Bone marrow (tissue), 2 donors: ENCODE measurements at places on chromosomes 11 and 22.

- no peak for DNase-seq
These were observed 46.5 kb downstream of the NEU3 start for GRCh38 chr11:75035256-75035655.

DNA sequence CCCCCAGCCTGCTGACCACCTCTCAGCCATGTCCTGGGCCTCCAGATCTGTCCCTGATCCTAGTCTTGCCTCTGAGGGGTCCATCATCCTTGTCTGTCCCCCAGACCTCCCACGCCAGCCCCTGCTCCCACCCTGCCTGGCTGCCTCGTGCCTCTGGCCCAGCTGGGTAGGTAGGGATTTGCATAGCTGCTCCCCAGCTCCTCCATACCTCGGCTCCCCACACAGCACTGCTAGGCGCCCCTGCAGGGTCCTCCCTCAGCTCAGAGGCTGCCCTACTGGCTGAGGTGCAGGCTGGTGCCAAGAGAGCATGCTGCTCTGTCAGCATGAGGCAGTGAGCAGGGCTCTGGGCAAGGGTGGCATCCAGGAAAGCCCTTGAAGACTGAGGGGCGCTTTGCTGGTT is 47.7 kb downstream of the NFAM1 start:
- no peak for DNase-seq

DNA sequence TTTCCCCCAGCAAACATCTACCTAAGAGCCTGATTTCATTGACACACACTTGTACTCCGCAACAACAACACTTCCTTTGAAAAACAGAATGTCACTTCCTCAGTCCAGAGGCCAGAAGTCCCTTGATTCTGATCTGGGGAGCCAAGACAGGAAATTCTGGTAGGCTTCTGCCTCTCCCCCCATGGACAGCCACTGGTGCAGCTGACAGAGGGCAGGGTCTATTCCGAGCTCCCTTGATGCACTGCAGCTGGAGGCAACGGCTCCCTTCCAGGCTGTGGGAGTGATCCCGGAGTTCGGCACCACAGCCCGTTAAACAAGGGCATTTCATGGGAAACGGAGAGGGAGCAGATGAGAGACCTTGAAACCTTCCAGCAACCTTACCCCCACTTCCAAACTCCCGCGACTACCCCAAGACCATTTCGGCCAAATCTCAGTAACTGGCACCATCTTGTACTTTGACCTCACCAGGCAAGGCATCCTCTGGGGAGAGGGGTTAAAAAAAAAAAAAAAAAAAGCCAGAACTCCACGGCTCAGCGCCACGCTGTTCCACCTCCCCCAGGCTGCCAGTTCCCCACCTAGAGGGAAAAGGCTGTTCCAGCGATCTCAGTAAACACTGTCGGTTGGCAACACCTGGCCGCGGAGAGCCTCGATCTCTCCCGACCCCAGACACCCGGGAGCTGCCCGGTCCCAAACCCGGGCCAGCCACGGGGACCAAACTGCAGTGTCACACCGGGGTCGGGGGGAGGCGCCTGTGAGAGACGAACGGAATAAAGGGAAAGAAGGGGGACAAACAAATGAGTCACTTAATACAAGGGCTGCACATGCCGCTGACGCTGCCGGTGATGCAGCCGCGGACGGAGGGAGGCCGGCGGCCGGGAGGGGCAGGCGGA is 1.1 kb downstream of the GAB2 start:
- DNase-seq = peak; percentile 68

DNA sequence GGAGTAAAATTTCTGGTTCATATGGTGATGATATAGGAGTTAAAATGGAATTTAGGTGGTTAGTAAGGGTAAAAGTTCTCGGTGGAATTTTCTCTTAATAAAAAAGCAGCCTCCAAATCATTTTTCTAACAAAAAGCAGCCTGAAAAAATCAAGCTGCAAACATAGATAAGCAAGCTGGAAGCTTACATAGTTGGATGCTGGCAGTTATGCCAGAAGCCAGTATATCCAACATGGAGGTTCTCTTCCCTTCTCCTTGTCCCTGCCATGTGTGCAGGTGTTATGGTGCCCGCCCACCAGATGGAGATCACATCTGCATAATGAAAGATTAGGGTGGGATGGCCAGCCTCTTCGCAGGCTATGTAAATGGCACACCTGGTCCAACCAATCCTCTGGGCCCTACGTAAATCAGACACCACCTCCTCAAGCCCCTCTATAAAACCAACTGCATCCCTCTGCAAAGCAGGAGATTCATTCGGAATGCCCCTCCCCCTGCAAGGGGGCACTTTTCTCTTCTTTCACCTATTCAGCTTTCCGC is 22.4 kb downstream of the PIWIL3 start:
- no peak for DNase-seq

GRCh38 chr11:43212279-43212678 is 99.5 kb upstream of the API5 start:
- DNase-seq = no peak

DNA sequence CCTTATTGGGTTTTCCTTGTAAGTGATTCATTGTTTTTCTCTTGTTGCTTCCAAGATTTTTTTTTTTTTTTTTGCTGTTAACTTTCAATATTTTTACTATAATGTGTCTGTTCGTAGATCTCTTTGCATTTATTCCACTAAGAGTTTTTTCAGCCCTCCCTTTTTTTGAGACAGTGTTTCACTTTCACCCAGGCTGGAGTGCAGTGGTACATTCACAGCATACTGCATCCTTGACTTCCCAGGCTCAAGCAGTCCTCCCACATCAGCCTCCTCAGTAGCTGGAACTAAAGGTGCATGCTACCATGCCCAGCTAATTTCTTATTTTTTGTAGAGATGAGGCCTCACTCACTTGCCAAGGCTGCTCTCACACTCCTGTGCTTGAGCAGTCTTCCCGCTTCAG is 1282.0 kb upstream of the CNTN5 start:
- no peak for DNase-seq

GRCh38 chr11:44356351-44356750 is 46.4 kb upstream of the ALX4 start:
- DNase-seq = no peak

GRCh38 chr11:44185522-44185921 is 90.0 kb downstream of the EXT2 start:
- DNase-seq = no peak

GRCh38 chr22:26884921-26885320 is 227.5 kb downstream of the MIAT start:
- DNase-seq = no peak

- no peak for DNase-seq
These were observed 987 bp upstream of the GRIK4 start for GRCh38 chr11:120510406-120511115.

GRCh38 chr22:19525116-19525660 is 978 bp upstream of the CLDN5 start:
- no peak for DNase-seq

- DNase-seq = no peak
These were observed 8.3 kb upstream of the IGSF9B start for GRCh38 chr11:133965031-133965601.
